ENCODE measurements at places on chromosomes 11 and 22.

- no peak for DNase-seq
These were observed 14.1 kb upstream of the HTR3A start for GRCh38 chr11:113960702-113961330.

- peak; percentile 35 for DNase-seq
These were observed 66.6 kb upstream of the RDX start for GRCh38 chr11:110362971-110363509.

DNA sequence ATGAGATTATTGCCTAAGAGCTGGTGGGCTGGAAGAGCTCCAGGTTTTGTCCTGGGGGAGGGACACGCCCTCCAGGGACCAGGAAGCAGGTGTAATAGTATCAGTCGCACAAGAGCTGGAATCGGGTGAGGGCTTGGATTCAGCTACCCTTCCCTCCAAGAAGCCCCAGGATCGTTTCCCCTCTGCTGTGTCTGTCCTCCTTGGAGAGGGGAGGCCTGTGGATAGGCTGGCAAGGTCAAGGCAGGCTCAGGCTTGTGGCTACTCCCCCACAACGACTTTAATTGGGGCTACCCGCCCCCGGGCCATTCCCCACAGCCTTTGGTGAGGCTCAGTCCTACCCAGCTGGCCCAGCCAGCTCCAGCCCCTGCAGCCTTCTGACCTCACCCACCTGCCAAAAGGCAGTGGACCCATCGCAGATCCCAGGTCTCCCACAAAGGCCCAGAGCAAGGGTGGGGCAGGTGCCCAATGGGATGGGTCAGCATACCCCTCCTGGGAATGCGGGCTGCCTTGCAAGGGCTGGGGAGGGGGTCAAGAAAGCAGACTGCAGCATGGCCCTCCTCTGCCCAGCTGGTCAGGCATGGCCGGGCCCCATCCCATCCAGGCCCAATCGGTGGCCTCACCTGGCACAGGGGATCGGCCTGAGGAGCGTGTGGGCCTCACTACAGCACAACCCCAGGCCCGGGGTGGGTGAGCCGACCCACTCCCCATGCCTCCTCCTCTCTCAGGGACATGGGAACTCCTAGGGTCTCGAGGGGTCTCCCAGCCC lies 1.0 kb downstream of the CTSD start:
- peak; percentile 60 for DNase-seq

DNA sequence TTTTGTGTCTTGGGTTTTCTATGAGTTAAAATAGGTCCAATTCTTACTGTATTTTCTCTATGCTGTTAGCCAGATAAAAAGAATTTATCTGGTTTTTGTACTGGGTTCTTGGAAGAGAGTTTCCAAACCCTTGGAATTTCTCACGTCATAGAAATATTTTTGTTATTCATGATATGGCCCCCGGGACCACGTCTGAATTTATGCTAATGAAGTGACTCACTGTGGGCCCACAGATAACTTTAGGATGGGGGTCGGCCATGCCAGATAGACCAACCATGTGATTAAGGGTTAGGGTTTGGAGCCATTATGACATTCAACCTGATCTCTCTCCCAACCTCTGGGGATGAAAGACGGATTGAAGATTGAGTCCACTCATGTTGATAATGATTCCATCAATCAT lies 35.6 kb upstream of the DDI1 start:
- no peak for DNase-seq

- no peak for DNase-seq
These were observed 1165.1 kb downstream of the LRRC4C start for GRCh38 chr11:40294349-40294735.

- peak; percentile 74 for DNase-seq
These were observed 23.5 kb upstream of the TH start for GRCh38 chr11:2194877-2195755.

- no peak for DNase-seq
These were observed 74.2 kb downstream of the ALX4 start for GRCh38 chr11:44235765-44236201.

GRCh38 chr11:85828640-85828978 lies 17.7 kb upstream of the SYTL2 start:
- no peak for DNase-seq

Data from liver (tissue), 10 donors.